ENCODE measurements at places on chromosomes 11 and 22.

DNA sequence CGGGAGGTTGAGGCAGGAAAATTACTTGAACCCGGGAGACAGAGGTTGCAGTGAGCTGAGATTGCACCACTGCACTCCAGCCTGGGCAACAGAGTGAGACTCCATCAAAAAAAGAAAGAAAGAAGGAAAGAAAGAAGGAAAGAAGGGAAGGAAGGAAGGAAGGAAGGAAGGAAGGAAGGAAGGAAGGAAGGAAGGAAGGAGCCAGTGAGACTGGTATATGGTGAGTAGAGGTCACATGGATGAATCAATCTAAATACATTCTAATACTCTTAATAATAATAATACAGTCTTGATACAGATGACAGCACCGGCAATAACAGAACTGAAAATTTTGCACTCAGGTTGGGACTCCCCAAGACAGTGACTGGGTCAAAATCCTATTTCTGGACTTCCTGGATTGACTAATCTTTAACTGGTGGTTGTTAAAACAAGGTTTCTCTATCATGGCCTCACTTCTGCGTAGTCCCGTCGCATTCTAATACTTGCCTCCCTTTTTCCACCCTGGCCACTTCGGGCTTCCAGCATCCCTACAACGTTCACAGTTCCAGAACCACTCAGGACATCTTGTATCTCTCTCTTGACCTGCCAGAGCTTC, 53.5 kb upstream of the EIF3M start:
- no peak for DNase-seq

DNA sequence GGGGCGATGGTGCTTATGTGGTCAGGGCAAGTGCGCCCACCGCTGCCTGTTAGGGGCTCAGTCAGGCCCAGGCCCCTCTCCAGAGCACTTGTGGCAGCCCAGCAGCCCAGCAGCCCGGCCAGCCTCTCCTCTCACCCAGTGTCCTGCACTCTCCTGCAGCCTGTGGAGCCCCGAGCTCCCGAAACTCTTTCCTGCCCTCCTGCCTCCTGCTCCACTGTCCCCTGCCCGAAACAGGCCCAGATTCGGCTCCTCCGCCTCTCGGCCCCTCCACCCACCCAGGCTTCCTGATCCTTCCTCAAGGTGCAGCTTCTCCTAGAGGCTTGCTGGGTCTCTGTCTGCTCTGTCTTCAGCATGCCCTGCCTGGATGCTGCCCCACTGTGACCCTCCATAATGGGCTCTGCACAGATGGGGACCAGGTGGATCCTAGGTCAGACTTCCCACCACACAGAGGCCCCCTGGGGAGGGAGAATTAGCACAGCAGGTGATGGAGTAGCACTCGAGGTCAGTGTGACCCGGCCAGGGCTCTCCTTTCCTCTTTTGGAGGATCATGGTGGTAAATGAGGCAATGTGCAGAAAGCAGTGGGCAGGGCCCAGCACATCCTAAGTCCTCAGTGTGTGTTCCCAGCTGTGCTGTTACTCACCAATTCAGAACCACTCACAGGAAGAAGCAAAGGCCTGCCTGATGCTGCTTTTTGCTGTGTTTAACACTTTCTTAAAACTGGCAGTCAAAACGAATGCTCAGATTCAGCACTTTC, 18.6 kb upstream of the NAP1L4 start:
- DNase-seq, result no peak

DNA sequence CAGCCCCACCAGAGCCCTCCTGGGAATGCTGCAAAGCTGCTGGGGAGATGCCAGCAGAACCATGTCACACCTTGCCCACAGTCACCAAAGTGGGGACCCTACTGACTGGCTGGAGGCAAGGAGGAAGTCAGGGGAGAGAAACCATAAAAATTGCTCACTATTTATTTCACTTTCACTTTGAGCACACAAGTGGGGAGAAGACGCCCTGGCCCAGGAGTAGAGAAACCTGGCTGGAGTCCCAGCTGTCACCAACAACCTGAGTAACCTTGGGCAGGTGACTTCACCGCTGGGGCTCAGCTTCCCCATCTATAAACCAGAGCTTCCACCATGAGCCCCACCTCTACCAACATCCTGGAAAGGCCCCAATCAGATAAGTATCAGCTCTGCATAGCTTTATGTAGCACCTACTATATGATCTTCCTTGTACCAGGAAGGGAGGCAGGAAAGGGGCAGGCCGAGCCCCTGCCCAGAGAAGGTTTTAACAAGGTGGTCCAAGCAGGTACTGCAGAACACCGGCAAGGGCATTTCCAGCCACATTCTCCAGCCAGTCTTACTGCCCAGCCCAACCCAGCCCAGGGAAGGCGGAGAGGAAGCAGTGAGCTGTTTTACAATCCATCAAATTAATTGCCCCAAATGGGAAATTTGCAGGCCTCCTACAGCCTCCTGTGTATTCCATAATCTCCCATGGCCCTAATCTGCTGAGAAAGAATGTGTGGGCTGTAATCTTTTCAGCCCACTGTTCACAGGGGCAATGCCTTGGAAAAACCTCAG, 27.6 kb downstream of the PLEKHA7 start:
- DNase-seq, result no peak

DNA sequence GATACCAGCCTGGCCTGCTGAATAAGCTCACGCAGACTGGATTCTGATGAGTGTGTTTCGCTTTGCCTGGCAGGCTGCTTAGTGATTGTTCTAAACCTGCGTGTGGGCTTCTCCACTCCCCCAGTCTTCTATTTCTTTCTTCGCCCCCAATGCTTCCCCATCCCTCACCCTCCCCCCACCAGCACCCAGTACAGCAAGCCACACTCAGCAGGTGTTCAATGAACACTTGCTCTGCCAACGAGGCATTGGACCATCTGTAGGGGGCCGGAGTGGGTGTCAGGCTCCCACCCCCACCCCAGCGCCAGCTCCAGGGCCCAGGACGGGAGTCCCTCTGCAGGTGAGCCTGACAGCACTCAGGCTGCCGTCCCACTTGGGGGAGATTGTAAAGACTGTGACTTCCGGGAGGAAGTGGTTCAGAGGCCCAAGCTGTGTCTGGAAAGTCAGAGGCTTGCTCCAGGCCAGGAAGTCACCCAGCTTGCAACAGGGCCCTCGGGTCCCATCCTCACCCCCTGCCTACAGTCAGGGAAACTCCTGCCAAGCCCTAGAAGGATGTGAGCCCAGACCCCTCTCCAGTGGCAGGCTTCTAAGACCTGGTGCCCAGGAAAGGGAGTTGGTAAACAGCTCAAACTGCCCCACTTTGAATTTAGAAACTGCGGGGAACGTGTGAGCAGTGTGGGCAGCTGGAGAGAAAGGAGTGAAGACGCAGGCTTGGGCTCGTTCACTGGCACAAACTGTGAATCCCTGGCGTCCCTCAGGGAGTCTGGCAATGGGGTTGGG, 66.3 kb upstream of the PRDM11 start:
- DNase-seq, result no peak

DNA sequence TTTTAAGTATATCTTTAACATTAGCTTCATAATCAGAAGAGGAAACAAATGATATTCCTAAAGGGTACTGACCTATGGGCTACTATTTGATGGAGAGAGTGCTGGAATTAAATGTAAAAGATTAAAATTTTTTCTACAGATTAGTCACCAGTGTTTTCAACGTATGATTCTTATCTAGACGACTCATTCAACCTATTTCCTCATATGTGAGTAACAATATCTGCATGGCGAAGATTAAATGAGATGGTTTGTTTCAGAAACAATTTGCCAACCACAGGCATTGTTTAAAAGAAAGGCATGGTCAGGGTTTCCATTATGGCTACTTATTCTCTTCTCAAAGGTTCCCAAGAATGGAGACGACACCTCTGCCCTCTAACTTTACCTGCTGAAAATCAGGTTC, 20.4 kb downstream of the OR56B4 start:
- DNase-seq, result no peak

- DNase-seq, result no peak
Measured at GRCh38 chr11:45816614-45817013, 11.7 kb downstream of the SLC35C1 start.

DNA sequence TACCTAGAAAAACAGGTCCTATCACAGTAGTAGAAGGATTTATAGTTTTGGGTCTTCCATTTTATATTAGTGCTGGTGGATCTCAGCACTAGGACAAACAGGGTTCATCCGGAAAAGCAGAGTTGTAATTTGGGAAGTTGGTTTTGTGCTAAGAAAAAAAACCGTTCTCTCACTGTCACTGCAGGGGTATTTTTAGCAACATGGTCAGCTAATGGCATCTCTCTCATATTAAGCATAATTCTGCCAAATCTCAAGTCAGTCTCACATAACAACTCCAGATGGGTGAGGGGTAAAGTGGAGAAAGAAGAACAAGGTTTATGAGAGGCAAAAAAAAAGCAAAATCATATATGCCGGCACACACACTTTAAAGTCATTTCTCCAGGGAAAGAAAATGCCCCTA, 51.6 kb upstream of the GDPD4 start:
- DNase-seq, result no peak

Measured in cortex of kidney (tissue), 1 donor.